ENCODE measurements at places on chromosomes 16 and 17.

DNA sequence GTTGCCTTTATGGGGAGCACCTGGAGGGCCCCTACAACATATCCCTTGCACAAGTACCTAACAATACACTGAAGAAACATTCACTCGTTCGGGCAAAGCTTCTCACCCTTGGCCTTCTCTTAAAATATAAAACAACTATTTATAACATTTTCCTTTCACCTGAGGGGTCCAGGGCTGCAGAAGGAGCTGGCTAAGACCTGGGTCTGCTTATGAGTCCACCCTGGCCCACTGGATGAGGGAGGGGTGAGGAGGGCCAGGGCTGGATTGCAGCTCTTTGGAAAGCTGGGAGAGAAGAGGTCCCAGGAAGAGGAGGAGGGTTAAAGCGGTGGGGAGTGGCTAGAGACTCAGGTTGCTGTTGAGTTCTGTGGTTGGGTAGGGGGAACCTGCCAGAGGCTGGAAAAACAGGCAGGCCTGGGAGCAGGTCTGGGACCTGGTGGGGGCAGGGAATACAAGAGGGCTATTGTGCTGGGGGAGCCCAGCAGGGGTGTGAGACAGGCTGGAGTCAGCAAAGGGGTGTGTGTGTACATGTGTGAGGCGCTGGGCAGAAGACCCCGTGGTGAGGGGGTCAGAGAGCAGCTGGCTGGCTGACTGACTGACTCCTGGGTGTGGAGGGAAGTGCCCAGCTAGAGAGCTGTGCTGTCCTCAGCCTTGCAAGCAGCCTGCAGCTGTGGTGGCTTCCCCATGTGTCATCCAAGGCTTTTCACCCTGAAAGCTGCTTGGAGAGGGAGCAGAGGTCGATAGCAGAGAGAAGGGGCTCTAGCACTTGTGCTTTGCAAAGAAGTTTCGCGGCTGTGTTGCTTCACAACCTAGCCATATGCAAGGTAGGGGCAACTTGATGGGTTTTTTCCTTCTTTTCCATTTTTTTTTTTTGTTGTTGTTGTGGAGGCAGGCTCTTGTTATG is 10.2 kb upstream of the MRC2 start:
- DNase-seq = no peak

DNA sequence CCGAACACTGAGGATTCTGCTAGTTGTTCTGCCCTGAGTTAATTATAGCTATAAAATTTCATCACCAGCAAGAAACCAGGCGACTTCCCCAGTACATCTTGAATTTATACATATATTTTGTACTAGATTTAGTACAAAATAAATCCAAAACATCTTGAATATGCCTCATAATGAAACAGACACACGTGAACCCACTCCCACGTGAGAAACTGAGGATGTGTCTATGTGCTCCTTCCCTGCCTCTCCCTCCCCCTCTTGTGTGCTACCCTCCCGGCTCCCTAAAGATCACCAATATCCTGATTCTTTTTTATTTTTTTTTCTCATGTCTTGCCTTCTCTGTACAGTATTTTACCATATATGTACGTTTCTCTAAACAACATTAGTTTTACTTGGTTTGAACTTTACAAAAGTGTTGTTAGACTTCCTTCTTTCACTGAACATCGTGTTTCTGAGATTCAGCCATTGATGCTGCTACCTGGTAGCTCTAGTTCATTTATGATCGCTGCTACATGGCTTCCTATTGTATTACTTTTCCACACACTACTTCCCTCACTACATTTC is 1.1 kb upstream of the LCMT1 start:
- no peak for DNase-seq

DNA sequence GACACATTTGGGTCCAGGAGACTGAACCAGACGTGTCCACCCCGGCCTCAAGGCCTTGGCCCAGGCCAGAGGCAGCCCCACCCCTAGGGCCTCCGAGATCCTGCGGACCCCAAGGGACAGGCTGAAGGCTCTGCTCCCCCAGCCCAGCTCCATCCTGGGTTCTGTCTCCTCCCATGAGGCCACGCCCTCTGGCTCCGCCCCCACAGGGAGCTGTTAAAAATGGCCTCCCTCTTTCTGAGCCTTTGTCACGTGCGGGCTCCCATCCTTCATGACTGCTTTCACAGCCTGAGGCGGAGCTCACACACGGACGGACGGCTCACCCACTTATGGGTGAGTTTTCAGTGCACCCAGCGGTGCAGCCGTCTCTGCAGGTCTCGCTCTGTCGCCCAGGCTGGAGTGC is 6.5 kb upstream of the CACNA1H start:
- DNase-seq = peak; percentile 40

DNA sequence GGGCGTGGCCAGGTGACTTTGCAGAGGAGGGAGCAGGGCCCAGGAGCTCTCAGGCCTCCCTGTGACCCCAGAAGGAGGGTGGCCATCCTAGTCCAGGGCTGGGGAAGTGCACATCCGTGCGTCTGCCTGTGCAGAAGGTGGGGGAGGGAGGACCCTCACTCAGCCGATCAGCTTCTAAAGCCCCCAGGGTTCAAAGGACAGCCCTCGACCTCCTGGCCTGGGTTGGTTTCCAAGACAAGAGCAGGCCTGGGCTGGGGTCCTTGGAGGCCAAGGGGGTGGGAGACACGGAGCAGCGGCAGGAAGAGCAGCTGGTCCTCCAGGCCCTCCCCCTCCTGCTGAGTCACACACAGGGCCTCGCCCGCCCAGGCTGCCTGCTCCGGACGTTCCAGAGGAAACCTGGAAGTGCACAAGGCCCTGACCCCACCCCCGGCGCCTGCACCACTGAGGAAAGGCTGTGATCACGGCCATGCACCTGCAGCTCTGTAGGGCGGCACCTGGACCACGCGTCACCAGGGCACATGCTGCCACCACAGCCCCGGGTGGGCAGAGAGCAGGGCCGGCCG is 67.1 kb upstream of the ZNF469 start:
- peak; percentile 45 for DNase-seq

GRCh38 chr17:41004397-41004796 is 4.5 kb downstream of the KRTAP3-1 start:
- peak; percentile 24 for DNase-seq

DNA sequence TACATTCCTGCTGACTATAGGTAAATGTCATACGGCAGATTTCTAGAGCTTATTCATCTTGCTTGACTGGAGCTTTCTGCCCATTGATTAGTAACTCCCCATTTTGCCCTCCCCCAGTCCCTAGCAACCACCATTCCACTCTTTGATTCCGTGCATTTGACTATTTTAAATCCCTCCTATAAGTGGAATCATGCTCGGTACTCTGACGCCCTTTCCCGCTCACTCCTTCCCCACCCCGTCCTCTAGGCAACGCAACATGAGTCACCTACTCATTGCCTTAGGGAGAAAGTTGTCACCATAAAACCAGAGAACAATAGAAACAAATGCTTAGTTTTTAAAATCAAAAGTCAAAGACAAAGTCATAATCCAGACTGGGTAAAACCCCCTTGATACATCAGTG is 45.5 kb upstream of the RBBP6 start:
- DNase-seq = no peak

- DNase-seq = no peak
These were observed 123.7 kb downstream of the SLC39A11 start for GRCh38 chr17:72968798-72969197.

DNA sequence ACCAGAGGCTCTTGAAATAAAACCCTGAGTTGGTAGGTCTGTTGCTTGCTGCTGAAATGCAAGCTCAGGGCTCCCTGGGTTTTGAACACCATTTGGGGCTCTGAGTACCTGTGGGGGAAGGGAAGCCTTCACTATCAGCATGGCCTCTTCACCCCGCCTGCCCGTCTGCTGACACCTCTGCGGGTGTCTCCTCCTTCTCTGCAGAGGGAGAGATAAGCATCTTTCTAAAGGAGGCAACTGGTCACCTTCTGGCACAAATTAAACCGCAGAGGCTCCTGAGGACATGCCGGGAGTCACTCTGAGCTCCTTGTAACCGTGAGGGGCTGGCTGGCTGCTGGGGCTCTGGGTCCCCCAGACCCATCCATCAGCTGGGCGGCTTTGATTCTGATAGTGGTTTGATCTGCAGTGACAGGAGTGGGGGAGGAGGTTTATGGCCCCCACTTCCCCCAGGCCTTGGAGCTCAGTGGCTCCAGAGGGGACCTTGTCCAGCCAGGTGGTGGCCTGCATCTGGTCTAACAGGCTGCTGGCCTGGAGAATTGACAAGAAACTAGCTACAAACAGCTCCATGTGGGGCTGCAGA is 123.5 kb downstream of the IRF8 start:
- DNase-seq = no peak

- DNase-seq = no peak
These were observed 9.0 kb downstream of the CBFA2T3 start for GRCh38 chr16:88967830-88968588.

DNA sequence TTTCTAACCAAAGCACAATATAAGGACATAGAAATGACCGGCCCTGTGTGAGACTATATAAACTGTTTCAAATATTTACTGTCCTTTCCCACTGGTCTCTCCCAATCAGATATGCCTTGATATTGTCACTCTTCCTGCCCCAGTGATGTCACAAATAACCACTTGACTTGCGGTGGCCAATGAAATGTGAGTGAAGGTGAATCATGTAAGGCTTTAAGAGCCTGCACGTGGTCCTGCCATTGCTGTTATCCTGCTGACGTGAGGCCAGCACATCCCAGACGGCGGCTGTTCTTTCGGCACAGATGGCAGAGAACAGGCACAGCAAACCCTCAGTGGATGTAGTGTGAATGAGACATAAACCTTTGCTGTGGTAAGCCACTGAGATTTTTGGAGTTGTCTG is 5.4 kb upstream of the KLHL11 start:
- no peak for DNase-seq

DNA sequence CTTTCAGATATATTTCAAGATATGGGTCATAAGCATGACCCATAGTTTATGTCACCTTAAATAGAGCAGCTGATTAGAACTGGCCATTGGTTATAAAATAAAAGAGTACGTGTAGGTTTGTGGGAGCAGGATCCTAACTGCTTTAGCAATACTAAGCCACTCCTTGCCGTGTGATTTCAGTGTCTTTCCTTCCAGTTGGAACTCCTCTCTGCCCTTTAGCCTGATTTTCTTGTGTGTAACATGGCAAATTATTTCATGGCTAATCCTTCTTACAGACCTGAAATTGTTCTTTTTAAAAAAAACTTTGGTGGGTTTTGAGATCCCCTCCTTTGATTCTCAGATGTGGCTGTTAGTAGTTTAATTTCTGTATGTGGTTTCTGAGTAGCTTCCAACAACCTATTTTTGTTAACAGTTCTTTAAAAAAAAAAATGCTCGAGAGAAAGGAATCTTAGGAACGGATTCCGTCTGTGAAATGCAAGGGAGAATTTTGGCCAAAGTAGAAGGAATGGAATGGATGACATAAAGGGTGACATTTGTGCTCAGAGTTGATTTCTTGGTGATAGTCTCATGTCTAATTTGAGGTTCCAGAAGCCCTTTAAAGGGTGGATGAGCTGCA is 39.9 kb downstream of the DHRS7B start:
- no peak for DNase-seq

GRCh38 chr16:88992351-88993165 is 15.6 kb upstream of the CBFA2T3 start:
- no peak for DNase-seq

- no peak for DNase-seq
These were observed 1.5 kb downstream of the HOXB5 start for GRCh38 chr17:48592057-48592514.

GRCh38 chr17:9900784-9901183 is 4.3 kb downstream of the RCVRN start:
- DNase-seq = no peak

DNA sequence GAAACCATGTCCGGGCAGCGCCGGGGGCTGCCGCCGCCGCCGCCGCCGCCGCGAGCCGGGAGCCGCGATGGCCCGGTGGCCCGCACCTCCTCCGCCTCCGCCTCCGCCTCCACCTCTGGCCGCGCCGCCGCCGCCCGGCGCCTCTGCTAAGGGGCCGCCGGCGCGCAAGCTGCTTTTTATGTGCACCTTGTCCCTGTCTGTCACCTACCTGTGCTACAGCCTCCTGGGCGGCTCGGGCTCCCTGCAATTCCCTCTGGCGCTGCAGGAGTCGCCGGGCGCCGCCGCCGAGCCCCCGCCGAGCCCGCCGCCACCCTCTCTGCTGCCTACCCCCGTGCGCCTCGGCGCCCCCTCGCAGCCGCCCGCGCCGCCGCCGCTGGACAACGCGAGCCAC is 587 bp downstream of the HS3ST4 start:
- DNase-seq = no peak

GRCh38 chr16:24610416-24610755 is 71.0 kb downstream of the RBBP6 start:
- DNase-seq = no peak

GRCh38 chr17:71304498-71305158 is 816.2 kb upstream of the SOX9 start:
- no peak for DNase-seq

GRCh38 chr17:75634376-75634740 is 1.1 kb downstream of the SMIM5 start:
- no peak for DNase-seq

DNA sequence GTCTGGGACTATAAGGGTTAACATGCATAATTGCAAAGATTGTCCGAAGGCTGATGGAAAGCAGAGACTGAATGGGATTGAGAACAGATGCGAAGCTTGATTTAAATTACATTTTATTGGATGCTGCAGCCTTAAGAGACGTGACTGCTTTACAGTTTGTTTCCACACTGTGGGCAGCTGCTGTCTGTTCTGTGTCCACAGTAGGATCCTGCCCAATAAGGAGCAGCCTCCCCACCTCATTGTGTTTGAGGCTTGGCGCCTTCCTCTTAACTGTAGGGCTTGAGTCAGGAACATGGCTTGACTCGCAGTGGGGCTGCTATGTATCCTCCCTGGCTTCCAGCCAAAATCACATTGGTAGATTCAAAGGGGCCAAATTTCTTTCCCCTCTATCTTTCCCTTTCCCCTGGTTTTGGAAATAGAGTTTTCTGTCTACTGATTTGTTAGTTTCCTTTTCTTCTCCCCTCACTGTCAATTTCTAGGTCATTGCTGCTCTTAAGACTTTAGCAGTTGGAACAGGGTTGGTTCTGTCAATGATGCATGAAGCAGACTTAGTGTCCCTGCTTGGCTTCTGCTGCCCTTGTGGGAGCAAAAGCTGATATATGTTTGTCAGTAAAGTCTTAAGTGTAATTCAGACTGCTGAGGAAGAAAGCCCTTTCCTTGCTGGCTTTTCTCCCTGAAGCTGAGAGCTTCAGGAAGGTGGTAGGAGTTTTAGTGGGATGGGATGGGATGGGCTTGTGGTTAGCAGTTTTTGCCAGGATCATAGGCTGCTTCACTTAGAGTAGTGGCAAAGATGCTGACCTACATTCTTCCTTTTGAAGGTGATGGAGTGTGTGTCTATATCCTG is 5.0 kb upstream of the RARA start:
- peak; percentile 43 for DNase-seq
